NCI-H1092 treated with DMSO at 0.1 percent for 48 hours (cell line): ENCODE measurements at places on chromosomes 2 and 18.

- DNase-seq = no peak
Observed at GRCh38 chr2:202278036-202278760, 12.6 kb downstream of the NOP58 start.

GRCh38 chr2:20542746-20543468 lies 96.0 kb downstream of the RHOB start:
- no peak for DNase-seq

- no peak for DNase-seq
Observed at GRCh38 chr2:147174824-147175254, 670.0 kb upstream of the ACVR2A start.

GRCh38 chr2:75018162-75018561 lies 59.7 kb downstream of the POLE4 start:
- DNase-seq = no peak

DNA sequence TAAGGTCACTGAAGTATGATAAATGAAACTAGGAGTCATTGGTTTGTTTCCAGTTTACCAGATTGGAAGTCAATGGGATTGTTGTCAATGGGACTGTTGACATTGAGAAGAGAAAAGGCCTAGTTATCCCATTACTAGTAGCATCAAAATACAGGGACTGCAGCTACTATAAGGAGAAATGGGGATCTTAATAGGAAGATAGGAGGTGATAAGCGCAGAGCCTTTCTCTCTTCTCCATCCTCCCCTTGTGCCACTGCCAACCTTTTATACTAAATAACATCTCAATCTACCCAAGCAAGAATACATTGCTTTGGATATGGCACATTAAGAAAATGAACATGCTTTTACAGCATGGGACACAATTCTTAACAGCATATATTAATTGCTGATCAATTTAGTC lies 10.5 kb upstream of the BBS5 start:
- no peak for DNase-seq

DNA sequence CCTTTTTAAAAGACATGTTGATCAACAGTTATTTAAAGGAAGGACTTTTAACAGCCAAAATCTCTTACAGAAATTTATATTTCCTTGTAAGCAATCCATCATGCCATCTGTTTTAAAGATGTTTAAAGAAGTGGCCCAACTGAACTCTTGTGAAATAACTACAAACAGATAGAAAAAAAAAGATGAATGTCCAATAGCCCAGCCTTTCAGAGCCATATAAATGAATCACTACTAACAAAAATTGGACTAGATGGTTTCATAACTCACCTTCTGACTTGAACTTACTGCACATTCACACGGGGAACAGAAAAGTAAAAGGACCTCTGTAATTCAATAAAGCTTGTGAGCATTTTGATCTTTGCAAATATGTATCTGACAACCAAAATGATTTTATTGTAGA lies 319.0 kb upstream of the CHAC2 start:
- no peak for DNase-seq

DNA sequence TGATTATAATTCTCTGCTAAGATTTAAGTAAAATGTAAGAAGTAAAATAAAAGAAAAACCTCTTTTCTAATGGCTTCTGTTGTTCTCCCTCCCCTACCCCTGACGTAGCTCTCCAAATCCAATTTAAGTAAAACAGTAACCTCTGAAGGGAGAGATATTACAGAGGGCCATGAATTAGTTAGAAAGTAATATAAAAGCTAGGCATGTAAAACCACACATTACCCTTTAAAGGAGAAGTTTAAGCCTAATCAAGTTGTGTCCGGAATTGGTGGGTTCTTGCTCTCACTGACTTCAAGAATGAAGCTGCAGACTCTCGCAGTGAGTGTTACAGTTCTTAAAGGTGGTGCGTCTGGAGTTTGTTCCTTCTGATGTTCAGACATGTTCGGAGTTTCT lies 116.9 kb upstream of the SCN7A start:
- no peak for DNase-seq

- no peak for DNase-seq
Observed at GRCh38 chr2:974054-974453, 23.4 kb downstream of the SNTG2 start.

DNA sequence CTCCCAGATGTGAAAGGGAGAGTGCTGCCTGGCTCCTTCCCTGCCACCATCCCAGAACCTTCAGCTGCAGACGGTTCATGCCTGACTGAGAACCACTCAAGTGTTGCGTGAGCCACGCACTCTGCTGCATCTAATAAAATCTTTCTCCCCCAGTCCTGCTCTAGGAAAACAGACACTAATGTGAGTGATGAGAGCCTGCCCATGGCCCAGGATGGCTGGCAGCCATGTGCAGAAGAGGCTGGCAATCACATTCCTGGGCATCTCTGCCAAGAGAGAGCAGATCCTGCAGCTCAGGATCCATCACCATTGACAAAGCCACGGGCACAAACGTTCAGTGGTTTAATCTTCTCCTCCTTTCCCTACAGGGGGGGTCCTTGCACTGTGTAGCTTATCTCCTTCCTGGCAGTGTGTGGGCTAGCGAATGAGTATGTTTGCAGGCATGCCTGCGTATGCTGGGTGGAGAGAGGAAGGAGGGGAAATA lies 477.5 kb downstream of the SLC4A3 start:
- no peak for DNase-seq

- DNase-seq = no peak
Observed at GRCh38 chr2:182530636-182531035, 103.8 kb upstream of the PDE1A start.

DNA sequence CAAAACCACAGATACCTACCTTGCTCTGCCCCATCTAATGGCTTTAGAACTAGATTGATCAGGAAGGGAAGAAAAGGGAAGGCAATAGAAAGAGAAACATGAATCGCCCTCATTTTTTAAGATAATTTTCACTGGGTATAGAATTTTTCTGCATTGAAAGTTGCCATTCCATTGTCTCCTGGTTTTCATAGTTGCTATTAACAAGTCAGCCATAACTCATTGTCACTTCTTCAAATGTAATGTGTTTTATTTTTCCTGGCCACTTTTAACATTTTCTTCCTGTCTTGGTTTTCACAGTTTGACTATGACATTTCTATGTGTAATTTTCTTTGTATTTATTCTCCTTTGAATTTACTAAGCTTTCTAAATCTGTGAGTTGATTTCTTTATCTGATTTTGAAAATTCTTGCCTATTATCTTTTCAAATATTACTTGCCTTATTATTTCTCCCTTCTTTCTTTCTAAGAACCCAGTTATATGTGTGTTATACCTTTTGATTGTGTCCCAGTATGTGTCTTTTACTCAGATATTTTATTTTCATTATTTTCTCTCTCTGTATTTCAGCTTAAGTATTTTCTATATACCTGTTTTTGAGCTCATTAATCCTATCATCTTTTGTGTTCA lies 85.5 kb upstream of the GLI2 start:
- DNase-seq = no peak

DNA sequence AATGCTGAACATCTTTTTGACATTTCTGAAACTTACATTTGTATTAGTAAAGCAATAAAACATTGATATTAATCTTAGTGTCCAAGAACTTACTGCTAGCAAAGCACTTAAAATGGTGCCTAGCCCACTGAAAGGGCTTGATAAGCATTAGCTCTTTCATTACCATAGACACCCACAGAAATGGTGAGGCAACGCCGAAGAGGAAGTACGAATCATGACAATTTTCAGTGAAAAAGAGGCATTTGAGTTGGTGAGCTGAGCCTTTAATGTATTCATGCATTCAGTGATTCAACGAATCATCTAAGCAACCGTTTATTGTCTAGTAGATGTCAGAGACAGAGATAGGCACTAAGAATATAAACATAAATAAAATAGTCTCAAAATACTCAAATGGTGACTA lies 101.1 kb downstream of the PIGN start:
- no peak for DNase-seq

GRCh38 chr2:26583381-26583911 lies 57.7 kb downstream of the CIB4 start:
- no peak for DNase-seq

DNA sequence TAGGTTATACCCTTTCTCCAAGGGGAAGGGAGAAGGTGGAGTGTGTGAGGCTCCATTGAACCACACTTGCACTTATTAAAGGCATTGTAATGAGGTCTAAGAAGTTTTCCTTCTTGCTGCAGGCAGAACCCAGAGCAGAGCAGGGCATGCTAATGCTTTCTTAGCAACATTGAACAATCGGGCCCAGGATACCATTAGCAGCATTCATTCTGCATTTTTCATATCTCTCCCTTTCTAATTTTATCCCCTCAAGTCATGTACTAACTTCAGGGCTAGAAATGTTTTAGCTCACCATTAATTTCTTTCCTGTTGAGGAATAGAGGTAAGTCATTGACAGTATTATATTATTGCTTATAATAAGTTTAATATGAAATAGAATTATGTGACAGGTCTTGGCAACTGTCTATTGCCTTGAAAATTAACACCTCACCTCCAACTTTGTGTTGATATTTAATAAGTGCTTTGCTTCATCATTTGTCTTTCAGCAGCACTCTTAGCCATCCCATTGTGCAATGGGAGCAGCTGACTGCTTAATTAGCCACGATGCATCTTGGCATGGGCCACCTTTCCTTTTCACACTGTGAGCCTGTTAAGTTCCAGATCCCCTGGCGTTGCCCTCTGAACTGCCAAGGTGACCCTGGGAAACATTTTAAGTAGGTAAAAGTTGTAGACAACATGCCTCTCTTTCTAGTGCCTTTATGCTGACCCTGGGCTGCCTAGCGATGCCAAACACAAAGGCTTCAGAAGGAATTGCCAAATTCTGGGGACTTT lies 300.8 kb upstream of the MEX3C start:
- no peak for DNase-seq
